ENCODE measurements at places on chromosomes 3 and 15. TPM values are rescaled to one million over a fixed set of nuclear protein-coding genes. Genes with fewer than 3 reads are reported as not detected.

SIAH2 gene
- 18.2 TPM for total RNA-seq

FOXP1 gene
- 22.8 TPM for total RNA-seq

HHLA2 gene
- not detected for total RNA-seq

REC114 gene
- not detected for total RNA-seq

CCR1 gene
- total RNA-seq: 0.12 TPM

TGM4 gene
- not detected for total RNA-seq

GRCh38 chr3:126399351-126399735, 4.6 kb downstream of the CFAP100 start:
- DNase-seq: no peak
- peak overlapping the region; percentile 10 for H3K27ac ChIP-seq
- H3K4me3 ChIP-seq: no peak overlapping the region
- H3K27me3 ChIP-seq: no peaks in the 10 kb centered on the region
- H3K36me3 ChIP-seq: no peaks in the 10 kb centered on the region

DNA sequence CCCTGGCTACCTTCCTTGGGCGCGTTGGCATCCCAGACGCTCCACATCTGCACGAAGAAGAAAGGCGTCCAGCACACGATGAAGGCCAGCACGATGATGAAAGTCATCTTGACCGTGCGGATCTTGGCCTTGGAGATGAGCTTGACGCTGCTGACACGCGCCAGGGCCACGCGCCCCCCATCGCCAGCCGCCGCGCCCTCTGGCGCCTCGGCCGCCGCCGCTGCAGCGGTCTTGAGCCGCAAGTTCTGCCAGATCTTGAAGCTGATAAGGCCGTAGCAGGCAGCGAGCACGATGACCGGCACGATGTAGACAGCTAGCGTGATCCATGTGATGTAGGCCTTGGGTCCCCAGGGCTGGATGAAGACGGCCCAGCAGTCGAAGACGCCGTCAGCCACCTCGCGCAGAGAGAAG, 2.2 kb downstream of the OXTR start:
- H3K27me3 ChIP-seq: peaks cover 37% of the 10 kb centered on the region
- peaks cover 2% of the 10 kb centered on the region for H3K36me3 ChIP-seq
- no peak for DNase-seq
- no peak overlapping the region for H3K27ac ChIP-seq
- H3K4me1 ChIP-seq: peaks cover 38% of the 10 kb centered on the region

GRCh38 chr15:67831363-67831762, 6.1 kb downstream of the SKOR1 start:
- peak overlapping the region; percentile 33 for H3K4me3 ChIP-seq
- DNase-seq: no peak
- H3K27me3 ChIP-seq: peaks cover 87% of the 10 kb centered on the region

DNA sequence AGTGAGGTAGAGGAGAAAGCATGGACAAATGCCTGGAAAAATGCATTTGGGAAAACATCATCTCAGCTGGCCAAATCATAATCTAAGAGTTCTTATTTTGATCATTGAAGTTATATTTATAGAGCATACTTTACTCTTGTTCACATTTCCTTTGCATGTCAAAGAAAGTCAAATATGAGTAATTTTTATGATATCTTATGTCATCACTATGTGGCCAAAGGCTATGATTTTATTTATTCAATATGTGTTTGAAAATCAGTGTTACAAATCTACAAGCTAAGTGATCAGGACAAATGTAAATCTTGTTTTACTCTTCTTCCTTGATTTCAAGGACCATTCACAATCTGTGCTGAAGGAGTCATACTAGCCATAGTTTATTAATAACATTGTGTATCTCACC, 237.2 kb upstream of the DPH6 start:
- H3K27ac ChIP-seq: no peak overlapping the region
- no peaks in the 10 kb centered on the region for H3K36me3 ChIP-seq
- no peak for DNase-seq

DNA sequence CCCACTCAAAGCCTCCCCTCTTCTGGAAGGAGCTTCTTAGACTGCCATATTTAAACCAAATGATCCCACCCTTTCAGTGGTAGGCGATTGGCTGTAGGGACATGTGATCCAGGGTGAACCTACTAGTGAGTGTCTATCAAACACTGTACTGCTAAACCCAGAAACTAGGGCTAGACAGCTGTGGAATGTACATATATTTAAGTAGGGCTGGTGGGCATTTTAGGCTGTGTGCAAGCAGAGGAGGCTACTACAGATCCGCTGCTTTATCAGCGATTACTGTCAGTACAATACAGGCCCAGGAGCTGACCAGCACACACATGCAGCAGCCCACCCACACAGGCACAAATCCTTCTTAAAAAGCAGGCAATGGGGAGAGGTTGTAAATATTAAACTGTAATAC, 15.4 kb upstream of the LARP6 start:
- H3K27ac ChIP-seq: no peak overlapping the region
- peaks cover 4% of the 10 kb centered on the region for H3K27me3 ChIP-seq
- H3K4me1 ChIP-seq: peaks cover 6% of the 10 kb centered on the region
- H3K36me3 ChIP-seq: no peaks in the 10 kb centered on the region
- no peak overlapping the region for H3K4me3 ChIP-seq
- no peak for DNase-seq

DNA sequence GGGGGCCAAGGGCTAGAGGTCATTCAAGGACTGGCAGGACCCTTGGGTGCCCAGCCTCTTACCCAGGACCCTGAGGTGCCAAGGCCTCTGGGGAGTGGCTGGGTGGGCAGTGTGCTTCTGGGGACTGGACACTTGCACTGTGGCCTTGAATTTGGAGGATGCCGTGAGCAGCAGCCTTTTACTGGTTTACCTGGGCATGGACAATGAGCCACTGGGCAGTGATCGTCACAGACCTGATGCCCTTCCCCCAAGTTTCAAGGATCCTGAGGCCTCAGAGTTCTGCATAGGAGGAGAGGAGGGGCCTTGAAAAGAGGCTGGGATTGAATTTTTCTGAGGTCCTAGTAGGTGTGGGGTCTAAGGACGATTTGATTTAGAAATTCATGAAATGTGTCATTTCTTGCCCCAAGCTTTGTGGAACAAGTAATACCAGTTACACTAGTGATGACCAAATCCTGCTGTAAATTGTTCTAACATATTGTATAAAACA, 146.1 kb upstream of the TPM1 start:
- H3K27ac ChIP-seq: no peak overlapping the region
- peaks cover 35% of the 10 kb centered on the region for H3K4me1 ChIP-seq
- H3K4me3 ChIP-seq: no peak overlapping the region
- H3K27me3 ChIP-seq: peaks cover 7% of the 10 kb centered on the region
- no peaks in the 10 kb centered on the region for H3K36me3 ChIP-seq

GRCh38 chr3:134068429-134068828, 38.7 kb upstream of the SLCO2A1 start:
- peak overlapping the region; percentile 1 for H3K4me3 ChIP-seq
- H3K27me3 ChIP-seq: no peaks in the 10 kb centered on the region
- peaks cover 45% of the 10 kb centered on the region for H3K4me1 ChIP-seq
- DNase-seq: no peak
- peak overlapping the region; percentile 10 for H3K27ac ChIP-seq

GRCh38 chr15:96363707-96364106, 33.2 kb downstream of the NR2F2 start:
- H3K4me3 ChIP-seq: peak overlapping the region; percentile 65
- H3K27ac ChIP-seq: peak overlapping the region; percentile 78
- peaks cover 92% of the 10 kb centered on the region for H3K27me3 ChIP-seq
- H3K36me3 ChIP-seq: no peaks in the 10 kb centered on the region
- DNase-seq: no peak

- no peaks in the 10 kb centered on the region for H3K36me3 ChIP-seq
- DNase-seq: no peak
- no peak overlapping the region for H3K4me3 ChIP-seq
These were observed 104.6 kb downstream of the ZIC1 start for GRCh38 chr3:147513785-147514184.

- H3K27ac ChIP-seq: no peak overlapping the region
- no peaks in the 10 kb centered on the region for H3K27me3 ChIP-seq
- H3K36me3 ChIP-seq: no peaks in the 10 kb centered on the region
These were observed 205.9 kb upstream of the GBE1 start for GRCh38 chr3:81967393-81967792.

GRCh38 chr3:157063469-157063868, 96.5 kb downstream of the CCNL1 start:
- H3K36me3 ChIP-seq: no peaks in the 10 kb centered on the region
- peaks cover 5% of the 10 kb centered on the region for H3K4me1 ChIP-seq
- peaks cover 4% of the 10 kb centered on the region for H3K27me3 ChIP-seq
- H3K4me3 ChIP-seq: no peak overlapping the region

- H3K27me3 ChIP-seq: no peaks in the 10 kb centered on the region
- H3K27ac ChIP-seq: no peak overlapping the region
- no peak overlapping the region for H3K4me3 ChIP-seq
These were observed 3.4 kb downstream of the SCN5A start for GRCh38 chr3:38646062-38646461.

DNA sequence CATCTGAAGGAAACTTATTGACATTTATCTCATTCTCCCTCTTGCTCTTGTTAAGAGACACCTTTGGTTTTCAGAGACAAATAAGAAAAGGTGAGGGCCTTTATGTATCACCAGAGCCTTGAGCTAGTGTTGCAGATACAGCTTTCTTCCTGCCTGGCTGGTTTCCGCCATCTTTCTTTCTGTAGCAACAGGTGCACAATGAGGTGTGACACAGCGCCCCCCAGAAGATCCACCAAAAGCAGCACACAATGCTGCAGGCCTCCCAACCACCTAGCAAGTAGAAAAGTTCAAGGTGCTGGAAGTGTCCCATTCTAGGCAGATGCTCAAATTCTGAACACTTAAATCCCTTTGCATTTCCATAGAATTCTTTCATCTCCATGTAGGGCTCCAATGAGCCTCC, 106.6 kb downstream of the FOXP1 start:
- H3K4me3 ChIP-seq: no peak overlapping the region
- no peaks in the 10 kb centered on the region for H3K27me3 ChIP-seq
- H3K27ac ChIP-seq: no peak overlapping the region
- peaks cover 9% of the 10 kb centered on the region for H3K36me3 ChIP-seq

DNA sequence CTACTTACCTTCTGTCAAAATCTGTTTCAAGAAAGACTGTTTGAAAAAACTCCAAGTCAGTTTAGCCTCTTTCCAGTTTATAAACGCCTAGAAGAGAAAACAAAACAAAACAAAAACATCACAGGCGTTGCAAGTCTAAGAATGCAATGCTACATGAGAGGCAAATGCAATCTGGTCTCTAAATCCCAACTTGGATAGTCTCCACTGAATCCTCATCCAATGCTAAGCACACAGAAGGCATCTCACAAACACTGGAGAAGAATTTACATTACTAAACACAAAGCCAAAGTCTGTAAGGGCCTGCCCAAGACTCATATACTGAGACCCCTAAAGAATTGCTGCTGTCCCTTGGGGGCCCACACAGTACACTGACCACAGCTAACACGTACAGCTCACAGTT, 18.4 kb downstream of the RFT1 start:
- no peaks in the 10 kb centered on the region for H3K27me3 ChIP-seq
- no peak for DNase-seq
- peak overlapping the region; percentile 32 for H3K27ac ChIP-seq
- no peaks in the 10 kb centered on the region for H3K36me3 ChIP-seq

- DNase-seq: no peak
- H3K27me3 ChIP-seq: no peaks in the 10 kb centered on the region
- H3K36me3 ChIP-seq: peaks cover 2% of the 10 kb centered on the region
These were observed 306.5 kb downstream of the RPLP1 start for GRCh38 chr15:69758810-69759790.
